ENCODE measurements at places on chromosomes 4 and X.
A peak's percentile ranks its signal among the peaks of the same experiment; 100 is the strongest.

DNA sequence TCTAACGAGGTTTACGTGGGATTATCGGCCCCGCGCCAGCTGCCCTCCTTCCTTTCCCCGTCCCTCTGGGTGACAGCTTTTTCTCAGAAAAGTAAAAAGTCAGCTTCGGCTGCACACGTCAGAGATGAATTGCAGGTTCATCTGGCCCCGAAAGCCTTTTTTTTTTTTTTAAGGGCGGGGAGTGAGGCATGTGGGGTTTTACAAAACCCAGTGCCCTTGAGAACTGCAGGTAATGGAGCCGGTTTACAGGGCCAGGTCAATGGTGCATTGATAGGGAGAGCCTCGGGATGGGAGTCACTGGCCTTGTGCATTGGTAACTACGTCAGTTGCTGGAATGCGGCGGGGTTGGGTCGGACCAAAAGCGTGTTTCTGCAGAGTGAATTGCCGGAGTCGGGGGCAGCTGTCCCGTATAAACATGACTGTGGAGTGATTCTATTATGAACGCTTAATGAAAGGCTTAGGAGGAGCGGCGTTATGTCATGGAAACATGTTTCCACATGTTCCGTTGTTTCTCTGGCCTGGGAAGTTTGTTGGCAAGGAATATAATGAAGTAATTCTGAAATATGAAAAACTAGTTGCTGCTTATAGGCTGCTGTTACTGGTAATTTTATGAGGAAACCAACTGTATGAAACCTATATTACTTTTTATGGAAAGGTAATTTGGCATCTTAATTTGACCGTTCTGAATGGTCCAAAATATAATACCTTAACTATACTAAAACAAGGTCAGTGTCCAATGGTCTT, 1.1 kb downstream of the HSPA4L start:
- DNase-seq, result peak; percentile 91

GRCh38 chrX:7083468-7084396, 63.8 kb upstream of the STS start:
- no peak for DNase-seq

GRCh38 chr4:184648313-184649025, 778 bp downstream of the CASP3 start:
- DNase-seq, result no peak

DNA sequence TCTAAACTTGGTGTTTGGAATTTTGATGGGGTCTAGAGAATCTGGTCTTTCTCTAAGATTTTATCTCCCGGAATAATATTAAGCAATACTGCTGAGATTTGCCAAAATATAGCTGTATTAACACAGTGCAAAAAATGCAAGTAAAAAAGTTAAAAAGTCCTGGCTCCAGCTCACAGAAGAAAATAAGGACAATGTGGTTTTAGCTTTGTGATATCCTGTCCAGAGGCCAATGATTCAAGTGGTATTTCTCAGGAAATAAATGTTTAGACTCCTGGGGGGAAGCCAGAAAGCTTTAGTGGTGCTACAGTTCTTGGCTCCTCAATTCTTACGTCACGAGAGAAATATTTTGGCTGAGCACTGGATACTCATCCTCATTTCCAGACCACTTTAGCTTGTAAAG, 40.9 kb upstream of the IL13RA2 start:
- no peak for DNase-seq

- no peak for DNase-seq
Measured at GRCh38 chrX:140439476-140439875, 65.4 kb downstream of the SOX3 start.

DNA sequence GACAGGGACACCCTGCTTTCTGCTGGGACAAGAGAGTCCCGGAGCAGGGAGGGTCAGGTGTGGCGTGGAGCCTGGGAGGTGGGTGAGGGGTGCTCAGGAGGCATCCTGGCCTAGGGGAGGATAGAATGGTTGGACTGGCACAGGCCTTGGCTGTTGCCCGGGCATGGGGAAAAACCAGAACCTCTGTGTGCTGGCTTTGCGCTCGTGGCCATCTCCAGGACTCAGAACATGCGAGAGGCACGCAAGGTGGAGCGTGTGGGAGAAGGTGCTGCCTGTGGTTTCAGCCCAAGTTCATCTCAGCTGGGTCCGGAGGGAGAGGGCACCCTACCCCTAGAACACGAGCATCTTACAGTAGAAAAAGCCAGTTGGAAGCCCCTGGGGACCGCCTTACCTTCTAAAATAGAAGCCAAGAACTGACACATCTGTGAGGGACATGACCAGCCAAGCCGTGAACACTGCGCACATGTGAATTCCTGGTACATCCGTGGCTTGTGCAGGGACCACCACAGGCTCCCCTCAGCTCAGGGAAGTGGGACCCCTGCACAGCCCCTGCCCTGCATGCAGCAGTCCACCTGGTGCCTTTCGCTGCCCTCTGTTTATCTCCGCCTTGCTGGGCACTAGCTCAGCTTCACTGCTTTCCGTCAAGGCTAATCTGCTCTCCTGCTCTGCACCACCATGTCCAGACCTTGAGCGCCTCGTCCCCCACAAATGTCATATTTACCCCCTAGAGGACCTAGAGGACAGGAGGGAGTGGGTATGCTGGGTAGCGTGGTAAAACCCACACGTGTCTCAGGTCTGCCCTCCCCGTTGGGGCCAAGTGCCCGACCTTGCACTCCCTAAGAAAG, 13.5 kb downstream of the MSANTD1 start:
- DNase-seq, result no peak

DNA sequence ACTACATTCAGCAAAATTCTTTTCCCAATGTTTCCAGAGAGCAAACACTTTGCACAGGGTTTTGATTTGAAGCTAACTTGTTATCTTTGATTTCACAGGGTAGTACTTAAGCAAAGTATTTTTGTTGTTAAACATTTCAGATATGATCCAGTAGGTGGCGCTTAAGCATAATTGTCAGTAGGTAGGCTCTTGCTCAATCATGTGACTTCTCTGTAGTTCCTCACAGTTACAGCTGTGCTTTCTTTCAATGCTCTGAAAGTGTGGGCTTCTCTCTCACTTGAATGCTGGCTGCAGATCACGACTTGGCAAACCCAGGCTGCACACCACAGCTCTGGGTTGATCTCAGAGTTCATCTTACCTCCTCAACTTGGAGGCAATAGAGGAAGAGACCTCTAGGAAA, 1016.5 kb downstream of the SH3BGRL start:
- no peak for DNase-seq

DNA sequence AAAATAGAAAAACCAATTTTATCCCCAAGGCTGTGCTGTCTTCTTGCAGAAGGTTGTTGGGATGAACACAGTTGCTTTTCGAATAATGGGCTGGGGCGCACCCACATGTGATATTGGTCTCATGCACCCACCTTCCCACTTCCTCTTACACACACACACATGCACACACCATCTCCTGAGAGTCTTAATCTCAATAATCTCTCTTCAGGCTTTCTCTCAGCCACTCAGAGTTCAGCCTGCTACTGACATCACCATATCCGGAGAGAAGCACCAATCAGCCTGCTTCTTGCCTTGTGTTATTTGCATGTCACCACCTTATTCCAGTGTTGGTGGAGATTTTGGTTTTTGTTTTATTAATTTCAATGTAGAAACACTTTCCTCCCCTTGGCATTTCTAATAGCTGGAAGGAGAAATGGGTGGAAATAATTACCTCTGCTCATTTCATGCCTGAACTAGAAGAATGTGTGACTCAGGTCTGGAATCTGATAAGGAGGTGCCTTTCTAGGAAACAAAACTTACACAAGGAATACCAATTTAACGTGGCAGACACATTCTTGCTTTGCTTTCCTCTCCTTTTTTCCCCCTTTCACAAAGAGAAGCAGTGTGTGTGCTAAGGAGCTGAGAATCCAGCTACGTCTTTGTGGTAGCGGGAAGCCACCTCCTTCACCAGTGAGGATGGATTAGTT, 400.2 kb downstream of the MID1IP1 start:
- no peak for DNase-seq

GRCh38 chr4:27397886-27398285, 537.2 kb downstream of the STIM2 start:
- DNase-seq, result no peak

GRCh38 chr4:42638993-42639392, 17.9 kb downstream of the ATP8A1 start:
- DNase-seq, result no peak

DNA sequence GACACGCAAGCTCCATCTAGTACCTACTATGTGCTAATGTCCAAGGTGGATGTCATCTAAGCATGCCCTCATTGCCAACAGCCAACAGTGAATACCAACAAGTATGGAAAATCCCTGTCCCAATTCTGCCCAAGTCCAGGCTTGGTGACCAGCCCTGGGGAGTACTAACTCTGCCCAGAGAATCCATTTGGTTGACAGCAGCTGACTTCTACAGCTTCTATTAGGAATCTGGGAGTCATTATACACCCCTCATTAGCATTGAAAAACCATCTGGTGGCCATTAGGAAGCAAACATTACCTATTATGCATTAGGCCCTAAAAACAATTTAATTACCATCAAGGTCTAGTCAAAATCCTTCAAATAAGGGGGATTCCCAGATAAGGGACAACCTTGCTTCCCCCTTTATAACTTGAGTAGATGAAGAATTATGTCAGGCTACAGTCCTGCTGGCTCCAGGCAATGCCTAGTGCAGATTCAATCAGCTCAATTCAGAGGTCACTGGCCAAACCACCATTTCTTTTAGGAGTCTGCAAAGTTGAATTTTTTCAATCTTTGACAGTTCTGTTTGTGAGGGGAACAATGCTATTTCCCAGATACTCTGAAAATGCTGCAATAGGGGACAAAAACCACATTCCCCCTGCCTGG, 228.0 kb upstream of the LDB2 start:
- DNase-seq, result no peak

GRCh38 chr4:123421227-123421936, 24.8 kb downstream of the SPRY1 start:
- DNase-seq, result no peak

- no peak for DNase-seq
Measured at GRCh38 chr4:68218044-68218443, 27.4 kb downstream of the TMPRSS11B start.

DNA sequence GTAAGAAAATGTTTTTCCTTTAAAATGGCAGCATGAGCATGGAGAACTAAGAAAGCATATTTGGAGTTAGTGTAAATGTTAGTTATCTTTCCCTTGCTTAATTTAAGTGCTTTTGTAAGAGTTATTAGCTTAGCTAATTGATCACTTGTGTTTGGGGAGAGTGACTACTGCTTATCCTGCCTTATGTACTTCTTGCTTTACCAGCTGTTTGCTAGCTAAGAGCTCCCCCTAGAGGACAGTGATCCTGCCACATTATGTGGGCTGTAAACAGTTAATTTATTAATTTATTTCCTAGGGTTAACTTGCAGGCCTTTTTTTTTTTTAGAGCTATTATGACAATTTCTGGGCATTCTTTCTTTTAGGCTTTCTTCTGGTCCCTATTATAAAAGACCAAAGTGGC, 435.8 kb downstream of the MAGEB5 start:
- DNase-seq, result no peak

- no peak for DNase-seq
Measured at GRCh38 chr4:95213366-95213765, 335.4 kb downstream of the UNC5C start.

GRCh38 chr4:8326206-8326605, 56.7 kb downstream of the HTRA3 start:
- no peak for DNase-seq

DNA sequence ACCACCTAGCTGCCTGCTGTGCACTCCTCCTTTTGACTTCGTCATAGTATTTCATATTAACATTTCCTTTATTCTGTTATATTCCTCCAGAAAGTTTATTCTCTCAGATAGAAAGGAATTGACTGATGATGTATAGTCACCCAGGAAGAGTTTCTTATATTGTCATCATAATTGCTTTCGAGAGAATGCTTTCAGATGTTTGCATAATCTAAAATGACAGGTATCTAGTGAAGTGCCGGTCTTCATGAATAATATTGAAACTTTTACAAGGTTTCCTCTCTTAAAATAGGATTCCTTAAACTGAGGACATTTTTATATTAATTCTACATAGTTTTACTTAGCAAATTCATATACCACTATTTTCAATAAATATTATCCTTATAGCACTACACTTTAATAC, 10.1 kb downstream of the SEC24D start:
- no peak for DNase-seq

- DNase-seq, result no peak
Measured at GRCh38 chr4:179325181-179325580, 1882.9 kb upstream of the AGA start.

DNA sequence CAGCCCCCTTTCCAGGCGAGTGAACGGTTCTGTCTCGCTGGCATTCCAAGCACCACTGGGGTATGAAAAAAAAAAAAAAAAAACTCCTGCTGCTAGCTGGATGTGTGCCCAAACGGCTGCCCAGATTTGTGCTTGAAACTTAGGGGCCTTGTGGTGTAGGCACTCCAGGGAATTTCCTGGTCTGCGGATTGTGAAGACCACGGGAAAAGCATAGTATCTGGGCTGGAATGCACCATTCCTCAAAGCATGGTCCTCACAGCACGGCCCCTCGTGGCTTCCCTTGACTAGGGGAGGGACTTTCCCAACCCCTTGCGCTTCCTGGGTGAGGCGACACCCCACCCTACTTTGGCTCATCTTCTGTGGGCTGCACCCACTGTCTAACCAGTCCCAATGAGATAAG, 516.8 kb upstream of the FAM241A start:
- no peak for DNase-seq

- no peak for DNase-seq
Measured at GRCh38 chr4:131644619-131645018, 1504.5 kb upstream of the PCDH10 start.
